Activated CD8-positive, alpha-beta memory T cell treated with anti-CD3 and anti-CD28 coated beads for 4 hours (primary cell): ENCODE measurements at places on chromosomes 16 and 17.
A peak's percentile ranks its signal among the peaks of the same experiment; 100 is the strongest.

GRCh38 chr16:87486713-87487247 is 6.0 kb downstream of the ZCCHC14 start:
- DNase-seq: no peak

- no peak for DNase-seq
Observed at GRCh38 chr16:71426069-71426879, 15.6 kb downstream of the TLE7 start.

DNA sequence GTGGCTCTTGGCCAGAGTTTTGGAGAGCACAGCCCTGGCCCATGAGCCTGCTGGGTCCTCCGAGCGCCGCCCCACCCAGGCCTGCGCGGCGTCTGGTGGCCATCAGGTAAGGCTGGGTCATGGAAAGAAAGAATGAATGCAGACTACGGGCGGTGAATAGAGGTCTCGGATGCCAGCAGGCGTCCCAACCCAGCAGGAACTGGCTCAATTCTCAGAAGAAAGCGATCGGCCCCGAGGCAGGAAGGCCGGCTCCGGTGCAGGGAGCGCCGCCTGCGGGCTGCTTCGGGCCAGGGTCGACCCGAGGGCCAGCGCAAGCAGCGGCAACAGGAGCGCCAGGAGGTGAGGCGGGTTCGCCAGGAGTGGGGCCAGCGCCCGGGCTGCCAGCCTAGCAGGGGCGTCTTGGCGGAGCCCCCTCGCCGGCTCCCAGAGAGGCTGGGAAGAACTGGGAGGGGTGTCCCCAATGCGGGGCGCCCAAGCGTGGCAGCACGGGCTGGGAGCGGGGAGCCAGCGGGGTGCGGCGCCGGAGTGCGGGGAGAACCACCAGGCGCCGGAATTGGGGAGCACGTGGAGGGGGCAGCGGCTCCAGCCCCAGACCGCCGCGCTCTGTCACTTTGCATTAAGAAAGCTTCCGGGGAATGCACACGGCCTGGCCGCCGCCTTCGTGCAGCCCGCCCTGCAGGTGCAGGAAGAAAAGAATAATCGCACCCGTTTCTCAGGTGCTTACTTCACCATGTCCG is 7.1 kb upstream of the TMC5 start:
- no peak for DNase-seq

- peak; percentile 62 for DNase-seq
Observed at GRCh38 chr17:2053380-2054261, 1.3 kb upstream of the HIC1 start.

DNA sequence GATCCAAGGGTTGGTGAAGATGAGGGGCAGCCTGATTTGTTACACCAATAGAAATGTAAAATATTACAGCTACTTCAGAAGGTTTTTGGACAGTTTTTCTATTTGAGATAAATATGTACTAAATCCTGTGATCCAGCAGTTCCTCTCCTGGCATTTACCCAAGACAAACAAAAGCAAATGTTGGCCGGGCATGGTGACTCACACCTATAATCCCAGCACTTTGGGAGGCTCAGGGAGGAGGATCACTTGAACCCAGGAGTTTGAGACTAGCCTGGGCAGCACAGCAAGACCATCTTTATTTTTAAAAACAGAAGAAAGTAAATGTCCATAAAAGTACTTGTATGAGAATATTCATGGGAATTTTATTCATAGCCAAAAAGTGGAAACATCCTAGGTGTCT is 64.8 kb upstream of the MRC2 start:
- DNase-seq: no peak

DNA sequence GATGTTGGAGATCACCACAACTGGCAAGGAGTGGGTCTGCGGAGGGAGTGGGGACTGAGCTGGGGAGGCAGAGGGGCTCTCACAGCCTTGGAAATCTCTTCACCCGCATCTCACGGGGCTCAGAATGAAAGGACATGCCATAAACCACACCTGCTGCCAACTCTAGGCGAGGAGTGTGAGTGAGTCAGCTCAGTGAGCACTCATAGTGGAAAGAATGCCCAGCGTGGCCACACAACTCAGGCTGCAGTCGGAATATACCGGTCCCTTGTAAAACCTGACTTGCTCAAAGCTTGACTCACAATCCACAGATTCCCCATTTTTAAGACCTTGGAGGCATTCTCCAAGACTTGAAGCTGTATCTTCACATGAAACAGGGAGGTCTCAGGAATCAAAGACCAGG is 36.7 kb downstream of the STAT5A start:
- DNase-seq: no peak

DNA sequence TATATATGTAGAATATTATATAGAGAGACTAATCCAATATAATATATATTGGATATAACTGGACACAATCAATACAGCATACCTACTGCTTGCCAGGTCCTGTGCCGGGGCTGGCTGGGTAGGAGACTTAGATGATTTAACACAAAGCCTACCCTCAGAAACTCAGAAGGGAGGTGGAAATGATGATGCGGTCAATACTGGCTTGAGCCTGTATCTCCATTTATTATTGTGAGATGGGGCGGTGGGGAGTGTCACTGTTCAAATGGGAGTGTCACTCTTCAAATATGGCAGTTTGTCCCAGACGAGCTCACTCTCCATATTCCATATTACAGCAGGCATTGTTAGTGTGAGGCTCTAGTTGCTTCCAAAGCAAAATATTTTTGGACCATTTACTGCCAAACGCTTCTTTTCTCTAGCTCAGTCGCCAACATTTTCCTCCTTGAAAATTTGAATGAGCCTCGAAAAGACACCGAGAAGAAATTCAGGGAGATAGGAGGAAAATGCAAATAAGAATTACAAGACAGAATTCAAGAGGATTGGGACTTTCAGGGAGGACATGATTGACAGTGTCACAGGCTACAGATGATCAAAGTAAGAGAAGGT is 70.7 kb downstream of the WSCD1 start:
- no peak for DNase-seq

DNA sequence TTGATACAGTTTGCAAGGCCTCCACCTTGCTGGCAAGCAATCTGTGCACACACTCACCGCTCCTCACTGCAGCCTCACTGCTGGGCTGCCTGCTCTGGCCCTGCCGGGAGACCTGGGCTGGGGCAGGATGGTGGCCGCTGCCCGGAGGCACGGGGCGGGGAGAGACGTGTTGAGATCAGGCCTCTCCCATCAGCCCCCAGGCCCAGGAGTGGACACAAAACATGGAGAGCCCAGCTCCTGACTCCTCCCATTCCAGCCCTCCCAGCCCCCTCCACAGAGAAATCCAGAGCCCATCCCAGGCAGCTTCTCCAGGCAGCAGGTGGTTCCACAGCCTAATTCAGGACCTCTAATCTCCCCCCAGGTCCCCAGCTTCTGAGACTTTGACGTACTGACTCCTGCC is 23.1 kb upstream of the RPL38 start:
- no peak for DNase-seq

- no peak for DNase-seq
Observed at GRCh38 chr17:42009170-42009569, 8.1 kb downstream of the DNAJC7 start.

GRCh38 chr17:61989509-61989908 is 61.7 kb upstream of the INTS2 start:
- no peak for DNase-seq

DNA sequence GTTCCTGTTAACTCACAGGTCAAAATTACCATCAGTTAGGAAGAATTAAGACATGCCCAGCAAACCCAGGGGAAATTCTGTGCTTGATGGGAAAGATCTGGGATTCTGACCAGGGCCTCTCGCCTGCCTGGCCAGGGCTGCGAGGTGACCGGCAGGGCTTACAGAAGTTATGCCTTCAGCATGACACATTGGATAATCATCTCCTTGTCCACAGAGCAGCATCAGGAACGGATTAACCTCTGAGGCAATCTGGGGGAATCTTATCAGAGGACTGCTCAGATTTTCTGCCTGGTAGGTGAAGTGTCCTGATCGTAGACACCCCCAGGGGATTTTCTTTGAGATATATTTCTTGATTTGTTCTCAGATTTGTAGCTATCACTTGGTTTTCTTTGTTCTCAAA is 172.5 kb downstream of the HS3ST3A1 start:
- no peak for DNase-seq

GRCh38 chr17:47778184-47778635 is 43.4 kb downstream of the OSBPL7 start:
- DNase-seq: no peak

- no peak for DNase-seq
Observed at GRCh38 chr17:82374626-82375331, 3.2 kb downstream of the UTS2R start.

- DNase-seq: no peak
Observed at GRCh38 chr17:1920948-1921351, 91.1 kb downstream of the RPA1 start.

DNA sequence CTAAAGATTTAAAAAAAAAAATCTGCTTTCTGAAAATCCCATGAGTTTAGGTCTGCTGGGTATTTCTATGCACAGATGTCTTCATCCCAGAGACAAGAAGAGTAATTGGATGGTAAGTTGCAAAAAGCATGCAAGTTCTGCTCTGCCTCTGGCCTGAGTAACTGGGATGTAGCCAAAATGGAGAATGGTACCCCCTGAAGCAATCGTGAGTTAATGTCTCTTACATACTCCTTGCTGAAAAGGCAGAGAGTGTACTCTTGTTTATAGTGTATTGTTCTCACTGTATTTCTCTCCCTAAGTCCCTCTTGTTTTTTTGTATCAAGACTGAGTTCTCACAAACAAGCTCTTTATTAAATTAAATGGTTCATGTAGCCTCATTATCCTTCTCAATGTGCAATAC is 259.0 kb downstream of the IRX3 start:
- DNase-seq: no peak

DNA sequence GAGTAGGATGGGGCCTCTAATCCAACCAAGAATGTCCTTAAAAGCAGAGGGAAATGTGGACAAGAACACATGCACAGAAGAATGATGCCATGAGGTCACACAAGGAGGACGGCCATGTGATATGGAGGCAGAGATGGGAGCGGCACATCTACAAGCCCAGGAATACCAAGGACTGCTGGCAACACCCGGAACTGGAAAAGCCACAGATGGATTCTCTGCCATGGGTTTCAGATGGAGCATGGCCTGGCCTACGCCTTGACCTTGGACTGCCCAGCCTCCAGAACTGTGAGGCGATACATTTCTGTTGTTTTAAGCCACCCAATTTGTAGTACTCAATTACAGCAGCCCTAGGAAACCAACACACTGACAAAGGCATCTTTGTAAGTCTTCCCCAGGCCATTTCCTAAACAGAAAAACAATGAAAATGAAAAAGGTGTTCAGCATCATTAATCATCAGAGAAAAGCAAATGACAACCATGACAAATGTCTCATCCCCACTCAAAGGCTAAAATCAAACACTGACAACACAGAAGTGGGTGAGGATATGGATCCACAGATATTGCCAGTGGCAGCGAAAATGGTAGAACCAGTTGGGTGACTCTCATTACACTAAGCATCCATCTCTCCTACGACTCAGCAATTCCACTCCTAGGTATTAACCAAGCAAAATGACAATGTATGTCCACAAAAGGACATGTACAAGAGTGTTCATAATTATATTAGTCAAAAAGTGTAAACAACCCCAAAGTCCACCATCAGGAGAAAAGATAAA is 76.9 kb upstream of the CNEP1R1 start:
- DNase-seq: no peak

DNA sequence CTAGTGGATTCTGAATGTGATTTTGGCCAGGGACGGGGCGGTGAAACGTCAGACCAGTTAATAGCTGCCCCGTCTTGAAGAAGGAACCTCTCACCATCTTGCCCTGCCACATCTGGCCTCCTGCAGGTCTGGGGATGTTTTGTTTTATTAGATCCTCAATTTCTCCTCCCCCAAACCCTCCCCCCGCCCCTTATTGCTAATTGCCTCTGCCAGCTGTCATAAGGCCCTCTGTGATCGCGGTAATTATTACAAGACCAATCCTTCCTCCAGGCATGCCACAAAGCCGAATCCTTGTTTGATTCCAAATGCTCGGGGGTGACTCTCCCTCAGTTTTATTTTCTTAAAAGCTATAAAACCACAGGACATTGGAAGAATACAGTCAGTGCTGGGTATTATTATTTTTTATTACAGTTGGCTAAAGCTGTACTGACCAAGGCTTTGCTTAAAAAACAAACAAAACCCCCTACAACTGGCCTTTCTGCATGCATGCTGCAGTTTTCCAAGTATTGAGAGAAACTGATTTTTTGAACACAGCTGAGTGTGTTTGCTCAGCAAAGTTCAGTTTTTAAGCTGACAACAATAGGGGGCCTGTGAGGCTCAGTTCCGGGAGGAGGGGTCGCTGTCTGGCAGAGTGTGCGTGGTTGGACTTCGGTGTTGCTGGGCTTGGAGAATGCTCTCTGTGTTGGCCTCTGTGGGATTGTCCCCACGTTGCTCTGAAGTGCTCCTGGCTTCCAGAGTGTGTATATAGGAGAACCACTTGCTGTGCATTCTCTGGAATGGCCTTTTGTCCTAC is 1.7 kb downstream of the KSR1 start:
- no peak for DNase-seq

- no peak for DNase-seq
Observed at GRCh38 chr16:49562228-49562627, 188.6 kb downstream of the C16orf78 start.

DNA sequence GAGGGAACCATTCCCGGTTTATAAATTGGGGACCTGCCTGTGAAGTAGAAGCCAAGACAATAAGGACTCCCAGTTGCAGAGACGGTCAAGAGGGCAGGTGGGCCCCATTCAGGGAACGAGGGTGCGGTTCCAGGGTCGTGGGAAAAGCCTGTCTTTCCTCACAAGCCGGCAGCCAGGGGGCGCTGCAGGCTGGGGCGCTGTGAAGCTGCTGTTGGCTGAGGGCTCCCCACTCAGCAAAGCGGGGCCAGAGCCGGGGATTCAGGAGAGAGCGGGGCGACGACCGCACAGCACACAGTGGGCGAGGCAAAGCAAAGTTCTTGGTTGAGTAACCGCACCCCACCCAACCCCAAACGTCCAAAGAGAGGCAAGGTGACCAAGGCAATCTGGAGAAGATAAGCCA is 24.9 kb downstream of the CDRT15 start:
- DNase-seq: no peak

DNA sequence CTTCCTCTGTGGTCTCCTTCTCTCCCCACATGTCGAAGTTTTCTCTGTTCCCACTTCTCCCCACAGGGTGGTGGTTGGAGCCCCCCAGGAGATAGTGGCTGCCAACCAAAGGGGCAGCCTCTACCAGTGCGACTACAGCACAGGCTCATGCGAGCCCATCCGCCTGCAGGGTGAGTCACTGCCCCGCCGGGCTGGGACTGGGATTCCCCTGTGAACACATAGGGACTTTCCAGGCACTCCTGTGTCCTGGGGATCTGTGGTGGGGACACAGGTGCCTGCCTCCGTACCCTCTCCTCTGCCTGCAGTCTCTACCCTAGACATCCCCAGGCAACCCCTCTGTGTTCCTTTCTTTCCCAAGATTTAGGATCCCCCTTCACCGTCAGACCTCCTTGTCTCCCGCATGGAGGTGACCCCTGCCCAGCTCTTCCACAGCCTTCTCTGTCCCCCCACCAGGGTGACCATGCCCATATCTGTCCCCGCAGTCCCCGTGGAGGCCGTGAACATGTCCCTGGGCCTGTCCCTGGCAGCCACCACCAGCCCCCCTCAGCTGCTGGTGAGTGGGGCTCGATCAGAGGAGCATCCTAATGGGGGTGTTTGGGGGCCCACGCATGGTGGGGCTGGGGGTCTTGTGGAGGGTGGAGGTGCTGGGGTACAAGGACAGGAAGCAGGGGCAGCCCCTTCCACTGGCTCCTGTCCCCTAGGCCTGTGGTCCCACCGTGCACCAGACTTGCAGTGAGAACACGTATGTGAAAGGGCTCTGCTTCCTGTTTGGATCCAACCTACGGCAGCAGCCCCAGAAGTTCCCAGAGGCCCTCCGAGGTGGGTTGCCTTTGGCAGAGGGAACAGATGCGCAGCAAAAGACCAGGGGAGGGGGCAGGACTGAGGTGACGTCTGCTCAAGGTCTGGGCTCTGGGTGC is 5.8 kb downstream of the ITGAM start:
- peak; percentile 65 for DNase-seq

GRCh38 chr16:15510992-15511391 is 76.6 kb downstream of the BMERB1 start:
- DNase-seq: no peak
